ENCODE measurements at places on chromosomes 7 and 10.

- no peak for ATAC-seq
Measured at GRCh38 chr10:121362026-121362425, 236.2 kb downstream of the FGFR2 start.

- ATAC-seq = no peak
Measured at GRCh38 chr10:77614778-77615625, 22.6 kb downstream of the KCNMA1 start.

DNA sequence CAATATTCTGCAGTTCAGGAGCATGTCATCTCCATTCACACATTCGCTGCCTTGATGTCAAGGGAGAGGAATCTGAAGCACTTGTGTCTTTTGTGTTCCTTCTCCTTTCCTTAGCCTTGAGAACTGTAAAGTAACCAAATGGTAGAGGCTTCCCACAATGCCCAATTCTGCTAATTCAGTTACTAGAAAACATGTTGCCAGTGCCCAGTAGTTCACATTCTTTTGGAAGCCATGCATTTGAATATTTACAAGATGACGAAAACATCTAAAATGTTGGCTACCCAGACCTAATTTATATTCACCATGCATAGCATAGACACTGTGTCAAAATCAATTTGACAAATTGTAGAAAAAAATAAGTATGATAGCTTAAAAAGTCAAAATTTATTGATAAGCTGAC is 852.7 kb upstream of the PHF14 start:
- ATAC-seq = no peak

GRCh38 chr7:143882604-143883078 is 19.3 kb downstream of the TCAF1 start:
- peak; percentile 82 for ATAC-seq

GRCh38 chr7:135184254-135184841 is 13.8 kb upstream of the CYREN start:
- no peak for ATAC-seq

DNA sequence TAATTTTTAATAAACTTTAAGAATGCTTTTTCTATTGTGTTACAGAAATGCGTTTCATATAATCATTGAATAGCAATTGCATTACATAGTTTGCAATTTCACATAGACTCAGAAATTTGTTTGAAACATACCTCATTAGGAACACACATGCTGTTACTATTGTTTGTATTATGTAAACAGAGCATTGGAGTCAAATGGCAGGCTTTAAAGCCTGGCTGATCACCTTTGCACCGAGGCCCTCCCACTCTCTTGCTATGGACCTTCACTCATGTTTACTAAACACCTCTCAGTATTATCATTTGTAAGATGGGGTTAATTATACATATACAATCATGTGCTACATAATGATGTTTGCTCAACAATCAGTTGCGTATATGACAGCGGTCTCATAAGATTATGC is 203.6 kb upstream of the NPSR1 start:
- ATAC-seq = no peak

DNA sequence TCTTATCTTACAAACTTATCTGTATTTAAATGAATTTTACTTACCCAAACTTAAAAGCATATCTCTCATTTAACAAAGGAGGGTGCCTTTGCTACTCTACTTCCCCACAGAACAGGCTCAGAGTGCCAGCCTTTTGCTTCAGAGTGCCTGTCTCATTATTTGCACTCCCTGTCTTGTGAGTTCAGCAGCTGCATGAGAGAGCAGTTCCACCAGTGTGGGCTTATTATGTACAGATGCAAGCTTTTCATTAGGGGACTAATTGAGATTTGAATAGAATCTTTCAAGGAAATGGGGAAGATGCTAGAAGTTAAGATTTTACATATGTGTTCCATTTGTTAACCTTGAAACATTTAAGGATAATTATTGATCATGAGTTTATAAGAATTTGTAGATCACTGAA is 310.2 kb upstream of the LRRN3 start:
- no peak for ATAC-seq

- no peak for ATAC-seq
Measured at GRCh38 chr7:29892231-29892630, 85.9 kb downstream of the WIPF3 start.

- ATAC-seq = no peak
Measured at GRCh38 chr10:7561216-7561893, 105.4 kb downstream of the ITIH5 start.

GRCh38 chr7:26853788-26854393 is 10.5 kb downstream of the SKAP2 start:
- peak; percentile 85 for ATAC-seq

GRCh38 chr7:2417981-2418481 is 14.6 kb downstream of the CHST12 start:
- no peak for ATAC-seq

DNA sequence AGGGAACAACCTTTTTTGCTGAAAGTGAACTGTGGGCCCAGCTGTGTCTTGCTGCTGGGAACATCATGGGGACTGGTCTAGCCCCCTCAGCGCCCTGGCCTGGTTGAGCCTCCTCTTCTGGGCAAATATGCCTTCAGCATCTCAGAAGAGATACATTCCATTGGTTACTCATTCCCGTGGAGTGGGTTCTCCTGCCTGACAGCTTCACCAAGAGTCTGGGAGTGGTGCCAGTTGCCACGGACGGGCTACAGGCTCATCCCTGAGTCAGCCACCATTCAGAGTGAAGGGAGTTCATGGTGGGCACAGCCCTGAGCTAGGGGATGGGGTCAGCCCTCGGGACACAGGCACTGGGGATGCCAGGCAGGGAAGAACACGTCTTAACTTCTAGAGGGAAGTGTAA is 81.9 kb downstream of the RAMP3 start:
- ATAC-seq = peak; percentile 79

DNA sequence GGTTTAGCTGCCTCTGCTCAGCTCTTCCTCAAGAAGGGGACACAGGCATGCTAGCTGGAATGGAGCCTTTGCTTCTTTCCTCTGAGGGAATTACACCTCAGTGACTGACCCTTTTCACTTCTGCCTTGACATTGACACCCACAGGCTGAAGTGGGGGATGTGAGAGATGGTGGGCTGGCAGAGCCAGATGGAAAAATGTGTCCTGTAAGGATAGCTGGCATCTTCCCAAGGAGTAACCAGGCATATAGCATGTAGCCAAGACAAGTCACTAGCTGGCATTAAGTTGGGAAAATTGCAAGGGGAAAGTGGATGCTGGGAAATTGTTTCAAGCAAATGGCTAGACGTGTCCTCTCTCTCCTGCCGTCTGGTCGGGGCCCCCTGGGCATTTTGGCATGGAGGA is 19.9 kb downstream of the STMP1 start:
- no peak for ATAC-seq

- ATAC-seq = no peak
Measured at GRCh38 chr10:19449860-19450259, 366.4 kb upstream of the PLXDC2 start.

GRCh38 chr7:101565601-101566209 is 63.4 kb downstream of the MYL10 start:
- no peak for ATAC-seq

GRCh38 chr7:80463272-80463920 is 48.5 kb downstream of the GNAT3 start:
- ATAC-seq = no peak

DNA sequence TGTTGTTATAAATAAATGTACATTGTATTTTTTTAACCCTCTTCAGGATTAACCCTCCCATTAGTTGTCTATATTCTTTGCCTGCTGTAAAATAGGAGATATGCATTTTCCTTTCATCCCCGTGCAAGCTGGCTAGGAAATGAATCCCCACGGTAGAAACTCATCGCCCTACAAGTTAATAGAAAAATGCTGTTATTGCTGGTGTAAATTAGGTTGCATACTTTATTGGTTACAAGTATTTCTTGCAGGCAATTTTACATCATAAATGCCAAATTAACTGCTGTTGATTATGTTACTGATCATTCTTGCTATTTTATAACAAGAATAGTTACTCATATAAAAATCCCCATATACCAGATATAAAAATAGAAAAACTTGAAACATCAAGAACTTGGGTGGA is 454.2 kb upstream of the KLF6 start:
- ATAC-seq = no peak

DNA sequence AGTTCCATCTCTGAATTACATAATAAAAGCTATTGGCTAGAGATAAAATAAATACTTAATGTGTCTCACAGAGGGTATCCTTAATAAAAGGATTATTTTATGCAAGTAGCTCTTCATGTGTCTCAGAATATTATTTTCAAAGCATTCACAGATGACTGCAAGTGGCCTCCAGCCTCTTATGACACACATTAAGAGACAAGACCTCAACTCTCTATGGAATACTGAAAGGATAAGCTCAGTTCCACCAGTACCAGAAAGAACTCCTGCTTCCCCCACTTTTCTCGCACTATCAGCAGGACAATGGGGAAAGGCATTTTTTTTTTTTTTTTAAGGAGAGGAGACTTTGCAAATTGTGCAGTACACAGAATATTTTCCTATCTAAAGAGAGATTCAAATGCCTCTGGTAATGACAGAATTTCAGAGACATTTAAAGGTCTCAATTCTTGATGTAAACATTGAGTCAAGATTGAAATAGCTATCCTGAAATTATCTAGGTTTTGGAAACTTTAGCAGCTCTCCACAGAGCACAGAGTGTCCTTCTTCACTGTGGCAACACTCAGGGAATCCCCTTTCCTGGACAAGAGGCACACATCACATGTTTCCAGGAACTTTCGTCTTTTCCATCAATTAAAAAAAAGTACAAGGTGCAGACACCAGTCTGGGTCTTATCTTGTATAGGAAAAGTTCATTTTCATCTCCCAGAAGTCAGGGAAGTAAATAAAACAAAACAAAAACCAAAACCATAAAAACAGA is 122.0 kb upstream of the ANK3 start:
- ATAC-seq = no peak

GRCh38 chr7:75850235-75850634 is 28.6 kb upstream of the RHBDD2 start:
- ATAC-seq = no peak

- ATAC-seq = no peak
Measured at GRCh38 chr7:75951506-75951905, 36.6 kb downstream of the POR start.

DNA sequence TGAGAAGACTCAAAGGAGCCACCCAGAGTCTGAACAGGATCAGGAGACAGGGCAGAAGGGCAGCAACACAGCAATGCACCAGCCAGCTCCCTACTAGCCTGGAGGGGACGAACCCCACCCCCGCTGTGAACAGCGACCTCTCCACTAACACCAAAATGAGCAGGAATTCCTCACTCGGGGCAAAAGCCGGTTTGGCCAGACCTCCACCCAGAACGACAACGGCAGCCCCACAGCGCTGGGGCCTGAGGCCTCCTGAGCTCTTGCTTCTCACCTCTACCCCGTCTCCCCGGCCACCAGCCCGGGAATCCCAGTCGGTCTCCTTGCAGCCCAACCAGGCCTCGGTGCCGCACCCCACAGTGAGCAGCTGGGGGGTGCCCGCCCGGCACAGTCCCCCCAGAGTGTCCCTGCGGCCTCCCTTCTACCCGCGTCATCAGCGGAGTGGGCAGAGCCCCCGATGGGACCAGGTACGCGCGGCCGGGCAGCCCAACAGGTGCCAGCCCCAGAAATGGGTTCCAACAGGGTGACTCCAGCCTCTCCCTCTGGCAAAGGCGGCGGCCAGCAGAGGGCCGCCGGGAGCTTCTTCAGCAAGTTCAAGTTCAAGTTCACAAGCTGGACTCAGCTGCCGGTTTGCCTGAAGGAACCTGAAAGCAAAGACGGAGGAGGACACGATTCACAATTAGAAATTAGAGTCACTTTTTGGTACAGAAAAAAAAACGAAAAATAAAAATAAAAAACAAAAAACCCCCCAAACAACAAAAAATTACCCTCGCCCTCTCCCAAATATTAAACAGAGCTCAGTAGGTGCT is 129.0 kb downstream of the MARCHF5 start:
- no peak for ATAC-seq

GRCh38 chr7:405489-406211 is 114.0 kb downstream of the PDGFA start:
- ATAC-seq = no peak

DNA sequence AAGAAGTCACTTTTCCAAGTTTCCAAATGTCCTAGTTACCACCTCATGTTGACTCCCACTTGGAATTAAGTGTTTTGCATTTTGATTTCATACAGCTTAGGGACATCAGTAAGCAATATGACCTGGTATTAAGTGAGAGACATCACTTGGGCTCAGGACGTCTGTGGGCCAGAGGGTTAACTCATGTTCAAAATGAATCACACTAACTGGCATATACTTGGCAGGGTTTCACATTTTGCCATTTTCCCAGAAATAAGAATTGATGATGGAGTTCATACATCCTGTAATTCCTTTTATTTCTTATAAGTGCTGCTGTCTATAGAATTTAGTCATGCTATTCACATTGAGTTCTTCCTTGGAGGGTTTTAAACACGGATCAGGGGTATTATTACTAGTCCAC is 516.5 kb downstream of the PHTF2 start:
- peak; percentile 68 for ATAC-seq

GRCh38 chr7:26549281-26549944 is 257.8 kb downstream of the SNX10 start:
- ATAC-seq = no peak
